Omental fat pad (tissue), 4 donors: ENCODE measurements at places on chromosomes 11 and 22. TPM values are rescaled to one million over a fixed set of nuclear protein-coding genes. Genes with fewer than 3 reads are reported as not detected.

Gene SLC15A3
- total RNA-seq = 56.0 TPM

GRCh38 chr11:128171506-128171905 is 415.9 kb downstream of the ETS1 start:
- DNase-seq = no peak

DNA sequence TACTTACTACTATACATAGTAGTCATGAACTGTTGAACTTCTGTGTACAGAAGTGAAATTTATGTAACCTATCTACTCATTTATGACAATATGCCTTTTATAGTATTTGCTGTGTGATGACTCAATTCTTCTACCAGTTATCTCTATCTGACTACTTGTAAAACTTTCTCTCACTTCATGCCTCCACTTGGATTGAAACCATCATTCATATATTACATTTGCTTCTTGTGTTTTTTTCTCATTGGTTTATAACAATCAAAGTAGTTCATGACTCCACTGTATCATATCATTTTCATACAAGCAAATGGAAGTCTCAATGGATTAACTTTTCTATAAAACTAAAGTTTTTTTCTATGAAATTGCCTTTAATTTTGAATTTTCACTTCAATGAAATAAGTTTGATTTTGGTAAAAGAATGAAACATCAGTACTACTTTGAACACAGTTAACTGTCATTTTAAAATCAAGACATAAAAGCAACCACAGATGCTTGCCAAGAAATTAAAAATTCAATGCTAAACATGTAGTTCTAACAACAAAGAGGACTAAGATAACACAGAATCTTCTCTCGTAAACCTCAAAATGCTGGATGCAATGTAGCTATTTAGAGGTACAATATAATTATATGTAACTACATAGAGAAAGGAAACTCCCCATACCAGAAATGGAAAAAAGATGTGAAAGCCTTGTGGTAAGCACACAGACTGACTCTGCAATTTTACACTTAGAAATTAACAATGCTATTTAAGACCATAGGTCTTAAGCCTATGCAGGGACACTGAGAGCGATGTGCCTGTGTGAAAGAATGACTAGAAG is 27.6 kb upstream of the EXPH5 start:
- DNase-seq = no peak

- DNase-seq = no peak
Observed at GRCh38 chr11:109644152-109644551, 222.2 kb downstream of the C11orf87 start.

Gene KCNK7
- 1.5 TPM for total RNA-seq

Gene FEN1
- 5.7 TPM for total RNA-seq

DNA sequence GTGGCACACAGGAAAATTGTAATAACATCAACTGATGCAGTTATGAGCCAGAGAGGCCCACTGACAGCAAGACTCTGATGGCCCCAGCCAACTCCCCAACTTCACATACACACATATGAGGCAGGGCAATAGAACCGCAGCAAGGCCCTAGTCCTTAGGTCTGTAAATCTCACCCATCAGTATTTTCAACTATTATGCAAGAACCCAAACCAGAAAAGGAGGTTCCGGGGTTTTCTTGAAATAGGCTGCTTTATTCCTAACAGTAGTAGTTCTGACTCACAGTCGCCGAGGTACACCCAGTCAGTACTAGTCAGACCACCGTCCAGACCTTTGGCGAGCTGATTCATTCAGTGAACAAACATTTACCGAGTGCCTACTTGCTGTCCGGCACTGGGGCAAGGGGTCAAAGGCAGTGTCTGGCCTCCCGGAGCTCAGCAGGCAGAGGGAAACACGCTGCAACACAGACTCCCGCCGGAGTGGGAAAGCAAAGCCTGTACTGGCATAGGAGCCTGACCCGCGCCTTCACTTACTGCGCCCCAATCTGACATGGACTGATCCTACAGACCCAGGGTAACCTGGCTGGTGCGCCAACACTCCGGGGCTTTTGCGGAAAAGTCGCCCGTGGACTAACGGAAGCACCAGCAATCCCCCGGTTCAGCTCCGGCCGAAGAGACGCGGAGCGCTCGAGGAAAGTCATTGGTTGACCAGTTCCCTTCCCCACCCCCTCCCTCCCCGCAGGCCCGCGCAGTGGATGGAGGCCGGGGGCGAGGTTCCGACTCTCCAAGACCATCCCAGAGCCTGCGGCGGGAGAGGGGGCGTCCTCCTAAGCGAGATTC is 1.3 kb downstream of the PLEKHA7 start:
- DNase-seq = peak; percentile 39

DNA sequence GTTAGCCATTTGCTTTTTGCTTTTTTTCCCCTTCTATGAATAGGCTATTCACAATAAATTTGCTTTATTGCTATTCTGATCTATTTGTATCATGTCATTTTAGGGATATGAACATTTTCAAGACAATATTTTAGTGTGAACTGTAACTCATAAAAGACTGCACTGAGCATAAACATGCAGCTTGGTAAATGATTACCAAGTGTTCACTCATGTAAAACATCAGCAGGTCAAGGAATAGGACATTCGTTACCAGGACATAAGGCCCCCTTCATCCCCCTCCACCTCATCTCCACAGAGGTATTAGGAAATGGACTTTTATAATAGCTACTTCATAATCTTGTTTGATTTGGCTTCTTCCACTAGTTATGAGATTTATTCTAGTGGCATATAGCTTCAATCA is 12.4 kb downstream of the NLRP14 start:
- DNase-seq = no peak

Gene CRYAB
- total RNA-seq = 282 TPM
